Breast epithelium (tissue), 4 donors: ENCODE measurements at places on chromosomes 16 and 17. TPM values are rescaled to one million over a fixed set of nuclear protein-coding genes. Genes with fewer than 3 reads are reported as not detected.

- H3K4me3 ChIP-seq, result peak overlapping the region; percentile 22
- no peaks in the 10 kb centered on the region for H3K27me3 ChIP-seq
- no peaks in the 10 kb centered on the region for H3K4me1 ChIP-seq
- peak; percentile 77 for DNase-seq
These were observed 9.1 kb downstream of the FOXJ1 start for GRCh38 chr17:76131692-76132573.

DNA sequence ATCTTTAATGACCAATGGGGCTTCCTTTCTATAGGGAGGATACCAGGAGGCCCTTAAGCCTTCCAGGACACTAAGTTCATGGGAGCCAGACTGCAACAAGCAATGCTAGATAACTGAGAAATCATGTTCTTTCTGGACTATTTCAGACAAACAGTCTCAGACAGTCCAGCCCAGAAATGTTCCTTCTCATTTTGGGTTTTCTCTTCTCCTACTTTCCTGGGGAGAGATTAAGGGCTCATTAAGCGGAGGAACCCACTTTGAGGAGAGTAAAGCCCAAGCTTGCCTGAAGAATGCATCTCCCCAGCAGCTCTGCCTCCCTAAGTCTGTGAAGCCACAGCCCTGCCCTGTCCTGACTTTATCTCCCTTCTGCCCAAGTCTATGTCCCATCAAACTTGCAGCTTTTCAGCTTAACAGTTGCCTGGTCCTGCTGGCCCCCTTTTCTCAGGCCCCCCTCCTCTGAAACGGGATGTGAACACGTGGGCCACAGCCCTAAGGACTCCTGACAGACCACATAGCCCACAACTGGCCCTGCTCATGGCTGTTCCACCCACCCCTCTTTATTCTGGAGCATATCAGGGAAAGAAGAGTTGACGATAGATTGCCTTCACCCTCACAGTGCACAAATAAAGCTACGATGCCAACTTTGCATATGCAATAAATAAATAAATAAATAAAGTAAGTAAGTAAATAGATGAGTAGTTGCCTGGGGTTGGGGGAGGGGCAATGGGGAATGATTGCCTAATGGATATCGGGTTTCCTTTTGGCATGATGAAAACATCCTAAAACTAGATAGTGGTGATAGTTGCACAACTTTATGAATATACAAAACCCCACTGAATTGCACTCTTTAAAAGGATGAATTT, 111.0 kb downstream of the N4BP1 start:
- H3K4me3 ChIP-seq, result no peak overlapping the region
- H3K36me3 ChIP-seq, result no peaks in the 10 kb centered on the region
- no peaks in the 10 kb centered on the region for H3K27me3 ChIP-seq
- H3K27ac ChIP-seq, result peak overlapping the region; percentile 91
- H3K4me1 ChIP-seq, result peaks cover 8% of the 10 kb centered on the region
- DNase-seq, result no peak

GRCh38 chr17:17812211-17813054, 24.4 kb downstream of the SREBF1 start:
- no peak overlapping the region for H3K4me3 ChIP-seq
- no peaks in the 10 kb centered on the region for H3K36me3 ChIP-seq
- DNase-seq, result peak; percentile 79
- no peaks in the 10 kb centered on the region for H3K27me3 ChIP-seq
- H3K27ac ChIP-seq, result peak overlapping the region; percentile 52

DNA sequence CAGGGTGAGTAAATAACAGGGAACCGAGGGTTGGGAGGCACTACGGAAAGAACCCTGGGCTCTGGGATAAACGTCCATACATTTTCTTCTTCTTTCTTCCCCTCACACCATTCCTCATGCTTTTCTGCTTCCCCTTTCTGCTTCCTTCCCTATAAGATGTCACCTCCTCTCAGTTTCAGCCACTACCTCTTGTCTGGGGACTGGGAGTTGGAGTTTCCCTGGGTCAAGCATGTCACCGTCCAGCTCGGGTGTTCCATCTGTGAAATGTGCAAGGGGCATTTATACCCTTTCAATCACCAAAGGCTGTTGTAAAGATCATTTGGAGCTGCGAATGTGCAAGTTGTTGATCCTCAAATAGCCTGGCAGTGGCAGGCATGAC, 17.5 kb upstream of the CCL22 start:
- H3K4me3 ChIP-seq, result no peak overlapping the region
- H3K27me3 ChIP-seq, result no peaks in the 10 kb centered on the region
- H3K4me1 ChIP-seq, result no peaks in the 10 kb centered on the region
- no peak for DNase-seq

GRCh38 chr17:47852113-47852949, 1.4 kb upstream of the SP6 start:
- H3K4me1 ChIP-seq, result no peaks in the 10 kb centered on the region
- no peak for DNase-seq
- H3K4me3 ChIP-seq, result peak overlapping the region; percentile 70
- H3K27me3 ChIP-seq, result no peaks in the 10 kb centered on the region

- peaks cover 12% of the 10 kb centered on the region for H3K4me1 ChIP-seq
- H3K27ac ChIP-seq, result no peak overlapping the region
- no peak overlapping the region for H3K4me3 ChIP-seq
- H3K36me3 ChIP-seq, result no peaks in the 10 kb centered on the region
These were observed 20.5 kb downstream of the KRT9 start for GRCh38 chr17:41551365-41551764.

- no peak for DNase-seq
- no peak overlapping the region for H3K4me3 ChIP-seq
- H3K27ac ChIP-seq, result peak overlapping the region; percentile 59
These were observed 9.9 kb upstream of the BAIAP3 start for GRCh38 chr16:1323296-1324239.

GRCh38 chr16:89381788-89382187, 108.6 kb downstream of the ANKRD11 start:
- H3K4me1 ChIP-seq, result peaks cover 20% of the 10 kb centered on the region
- no peak for DNase-seq
- H3K4me3 ChIP-seq, result no peak overlapping the region
- no peak overlapping the region for H3K27ac ChIP-seq
- H3K27me3 ChIP-seq, result no peaks in the 10 kb centered on the region

The AARSD1 gene
- total RNA-seq, result 25.3 TPM

The GPR139 gene
- not detected for total RNA-seq

The ATP2A3 gene
- 2.6 TPM for total RNA-seq

The CD300LG gene
- 69.2 TPM for total RNA-seq

The TMC7 gene
- 0.64 TPM for total RNA-seq

The SEPTIN1 gene
- 1.3 TPM for total RNA-seq

The MFAP4 gene
- 116 TPM for total RNA-seq
